ENCODE measurements at places on chromosomes 16 and 17. TPM values are rescaled to one million over a fixed set of nuclear protein-coding genes. Genes with fewer than 3 reads are reported as not detected.
A peak's percentile ranks its signal among the peaks of the same experiment; 100 is the strongest.

METTL9 gene
- 108 TPM for total RNA-seq

HSD17B2 gene
- total RNA-seq, result not detected

DNA sequence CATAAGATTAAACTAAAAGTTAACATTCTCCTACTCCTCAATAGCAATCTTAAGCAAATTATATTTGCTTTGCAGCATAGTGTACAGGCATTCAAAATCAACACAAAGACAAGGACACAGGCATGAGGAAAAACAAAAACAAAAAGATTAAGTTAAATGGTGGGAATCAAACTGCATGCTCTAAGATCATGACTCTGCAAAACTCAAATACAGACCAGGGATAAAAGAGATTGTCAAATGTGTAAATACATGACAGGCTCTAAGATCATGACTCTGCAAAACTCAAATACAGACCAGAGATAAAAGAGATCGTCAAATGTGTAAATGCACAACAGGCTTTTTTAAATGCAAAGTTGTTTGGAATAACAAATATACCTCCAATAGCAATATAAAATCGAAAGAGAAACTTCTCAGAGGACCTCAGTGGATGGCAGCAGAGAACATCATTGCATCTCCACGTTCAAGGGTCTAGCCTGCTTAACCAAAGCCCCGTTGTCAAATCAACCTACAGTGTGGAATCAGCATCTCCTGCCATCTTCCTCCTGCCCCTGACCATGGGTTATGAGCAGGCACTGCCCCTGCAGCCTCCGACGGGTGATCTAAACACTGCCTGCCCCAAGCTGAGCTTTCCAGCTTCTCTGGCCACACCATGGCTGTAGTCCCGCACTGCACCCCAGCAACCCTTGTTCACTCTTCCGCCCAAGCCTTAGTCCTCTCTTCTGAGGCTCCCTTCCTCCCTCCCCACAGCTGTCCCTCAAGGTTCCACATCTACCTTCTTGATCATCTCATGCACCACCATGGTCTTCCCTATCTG lies 446.1 kb downstream of the SOX9 start:
- DNase-seq, result no peak

- DNase-seq, result peak; percentile 61
These were observed 30.6 kb downstream of the MYO18A start for GRCh38 chr17:29149431-29150064.

- DNase-seq, result no peak
These were observed 82.5 kb downstream of the ZDHHC7 start for GRCh38 chr16:84928679-84929420.

- no peak for DNase-seq
These were observed 321.4 kb downstream of the FOXL1 start for GRCh38 chr16:86899757-86900156.

TERB1 gene
- total RNA-seq, result not detected

DNA sequence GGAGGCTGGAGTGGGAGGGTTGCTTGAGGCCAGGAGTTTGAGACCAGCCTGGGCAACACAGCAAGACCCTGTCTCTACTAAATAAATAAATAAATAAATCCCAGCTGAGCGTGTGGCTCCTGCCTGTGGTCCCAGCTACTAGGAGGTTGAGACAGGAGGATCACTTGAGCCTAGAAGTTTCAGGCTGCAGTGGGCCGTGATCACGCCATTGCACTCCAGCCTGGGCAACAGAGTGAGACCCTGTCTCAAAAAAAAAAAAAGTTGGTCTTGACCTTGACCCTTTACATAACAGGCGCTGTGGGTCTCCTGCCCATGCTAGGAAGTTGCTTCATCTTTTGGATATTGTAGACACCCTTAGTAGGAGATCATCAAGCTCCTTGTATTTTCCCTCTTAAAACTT lies 11.4 kb downstream of the ACSF2 start:
- DNase-seq, result no peak

C17orf50 gene
- total RNA-seq, result not detected

- DNase-seq, result no peak
These were observed 94.6 kb downstream of the UTP18 start for GRCh38 chr17:51354936-51355335.

DNA sequence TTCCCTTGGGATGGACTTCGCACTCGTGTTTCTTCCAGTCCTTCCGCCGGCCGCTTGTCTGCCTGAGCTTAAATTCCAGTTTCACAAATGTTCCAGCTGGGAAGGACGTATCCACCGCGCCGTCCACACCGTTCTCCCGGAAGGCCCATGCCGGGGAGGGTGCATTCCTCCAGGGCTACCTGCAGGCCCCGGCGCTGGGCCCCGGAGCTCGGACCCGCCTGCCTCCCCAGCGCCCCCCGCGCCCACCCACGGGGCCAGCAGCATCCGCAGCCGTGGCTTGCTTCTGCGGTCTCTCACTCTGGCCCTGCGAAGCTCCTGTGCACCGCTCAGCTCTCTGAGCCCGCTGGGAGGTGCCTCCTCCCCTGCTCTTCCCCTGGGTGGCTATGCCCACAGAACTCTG lies 2084.1 kb downstream of the TP53TG3F start:
- no peak for DNase-seq

GRCh38 chr17:32102172-32102571 lies 40.1 kb upstream of the RHOT1 start:
- DNase-seq, result no peak

GRCh38 chr17:30344283-30345088 lies 10.6 kb upstream of the TMIGD1 start:
- no peak for DNase-seq

GRCh38 chr16:72357910-72358309 lies 186.0 kb upstream of the PMFBP1 start:
- no peak for DNase-seq

DNA sequence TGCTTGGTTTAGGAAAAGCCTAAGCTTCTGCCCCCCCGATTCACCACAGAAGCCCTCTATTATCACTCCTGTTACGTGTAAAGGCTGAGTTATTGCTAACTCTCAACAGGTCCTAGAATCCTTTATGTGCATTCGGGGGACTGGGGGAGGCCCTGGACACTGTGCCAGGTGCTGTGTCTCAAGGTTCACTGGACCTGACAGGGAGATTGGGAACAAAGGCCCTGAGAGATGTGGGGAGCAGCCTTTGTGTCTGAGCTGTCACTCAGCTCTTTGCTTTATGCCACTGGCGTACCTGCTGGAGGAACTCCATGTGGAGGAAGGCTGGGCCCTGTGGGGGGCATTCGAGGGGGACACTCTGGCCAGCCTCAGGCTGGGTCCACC lies 65.9 kb downstream of the METRNL start:
- no peak for DNase-seq

C17orf67 gene
- total RNA-seq, result 1.0 TPM

DNA sequence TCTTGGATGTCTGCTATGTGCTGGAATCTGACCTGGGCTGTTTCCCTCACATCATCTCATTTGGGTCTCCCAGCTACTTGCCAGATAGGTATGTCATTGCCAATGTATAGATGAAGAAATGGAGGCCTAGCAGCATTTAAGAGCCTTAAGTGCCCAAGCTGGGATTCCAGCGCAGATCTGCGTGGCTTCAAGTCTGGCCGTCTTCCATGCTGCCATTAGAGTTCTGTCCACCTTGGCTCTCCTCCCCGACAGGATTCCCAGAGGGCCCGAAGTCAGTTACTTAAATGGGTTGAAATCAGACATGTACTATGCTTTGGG lies 33.0 kb upstream of the CCR7 start:
- DNase-seq, result no peak

DNA sequence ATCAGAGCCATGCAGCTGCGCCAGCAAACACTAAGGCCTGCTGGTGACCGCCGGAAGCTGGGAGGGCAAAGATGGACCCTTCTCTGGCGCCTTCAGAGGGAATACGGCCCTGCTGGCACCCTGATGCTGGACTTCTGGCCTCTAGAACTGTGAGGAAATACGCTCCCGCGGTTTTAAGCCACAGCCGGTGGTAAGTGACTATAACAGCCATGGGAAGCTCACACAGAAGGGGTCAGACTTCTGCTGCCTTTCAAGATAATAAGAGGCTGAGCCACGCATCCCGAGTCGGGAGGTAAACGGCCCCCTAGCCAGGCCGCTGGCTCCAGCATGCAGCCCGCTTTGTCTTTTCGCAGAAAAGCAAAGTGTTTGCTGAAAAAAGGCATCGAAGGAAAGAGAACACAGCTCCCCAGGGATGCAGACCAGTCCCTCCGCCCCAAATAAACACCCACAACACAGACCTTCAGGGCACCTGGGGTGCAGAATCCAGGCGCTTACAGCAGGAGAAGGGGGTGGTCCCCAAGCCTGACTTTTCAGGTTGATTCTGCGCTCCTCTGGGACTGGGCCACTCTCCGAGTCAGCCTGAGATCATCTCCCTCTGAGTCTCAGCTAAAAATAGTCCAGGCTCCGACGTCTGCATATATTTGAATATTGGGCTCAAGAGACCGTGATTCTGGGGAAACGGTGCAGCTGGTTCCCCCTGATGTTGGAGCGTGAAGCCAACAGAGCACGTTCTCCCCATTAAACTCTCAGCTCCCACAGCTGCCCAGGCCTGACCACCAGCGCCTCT lies 89.7 kb downstream of the MGAT5B start:
- peak; percentile 36 for DNase-seq

- DNase-seq, result no peak
These were observed 50.0 kb downstream of the RPTOR start for GRCh38 chr17:80594431-80595269.

DNA sequence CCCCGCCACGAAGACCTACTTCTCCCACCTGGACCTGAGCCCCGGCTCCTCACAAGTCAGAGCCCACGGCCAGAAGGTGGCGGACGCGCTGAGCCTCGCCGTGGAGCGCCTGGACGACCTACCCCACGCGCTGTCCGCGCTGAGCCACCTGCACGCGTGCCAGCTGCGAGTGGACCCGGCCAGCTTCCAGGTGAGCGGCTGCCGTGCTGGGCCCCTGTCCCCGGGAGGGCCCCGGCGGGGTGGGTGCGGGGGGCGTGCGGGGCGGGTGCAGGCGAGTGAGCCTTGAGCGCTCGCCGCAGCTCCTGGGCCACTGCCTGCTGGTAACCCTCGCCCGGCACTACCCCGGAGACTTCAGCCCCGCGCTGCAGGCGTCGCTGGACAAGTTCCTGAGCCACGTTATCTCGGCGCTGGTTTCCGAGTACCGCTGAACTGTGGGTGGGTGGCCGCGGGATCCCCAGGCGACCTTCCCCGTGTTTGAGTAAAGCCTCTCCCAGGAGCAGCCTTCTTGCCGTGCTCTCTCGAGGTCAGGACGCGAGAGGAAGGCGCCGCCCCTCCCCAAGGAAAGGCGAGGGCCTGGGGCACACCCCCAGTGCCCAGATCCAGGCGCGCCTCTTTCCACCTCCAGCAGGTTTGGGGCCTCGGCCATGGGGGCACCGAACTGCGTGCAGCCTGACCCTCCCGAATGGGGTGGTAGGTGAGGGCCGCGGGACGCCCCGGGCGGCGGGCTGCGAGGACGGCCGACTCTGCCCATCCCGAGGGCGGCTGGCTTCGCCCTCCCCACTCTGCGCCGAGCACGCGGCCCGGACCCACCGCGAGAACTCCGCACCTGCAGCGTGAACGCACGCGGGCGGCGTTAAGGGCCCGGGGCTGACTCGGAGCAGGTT lies 664 bp downstream of the HBQ1 start:
- peak; percentile 91 for DNase-seq

DNA sequence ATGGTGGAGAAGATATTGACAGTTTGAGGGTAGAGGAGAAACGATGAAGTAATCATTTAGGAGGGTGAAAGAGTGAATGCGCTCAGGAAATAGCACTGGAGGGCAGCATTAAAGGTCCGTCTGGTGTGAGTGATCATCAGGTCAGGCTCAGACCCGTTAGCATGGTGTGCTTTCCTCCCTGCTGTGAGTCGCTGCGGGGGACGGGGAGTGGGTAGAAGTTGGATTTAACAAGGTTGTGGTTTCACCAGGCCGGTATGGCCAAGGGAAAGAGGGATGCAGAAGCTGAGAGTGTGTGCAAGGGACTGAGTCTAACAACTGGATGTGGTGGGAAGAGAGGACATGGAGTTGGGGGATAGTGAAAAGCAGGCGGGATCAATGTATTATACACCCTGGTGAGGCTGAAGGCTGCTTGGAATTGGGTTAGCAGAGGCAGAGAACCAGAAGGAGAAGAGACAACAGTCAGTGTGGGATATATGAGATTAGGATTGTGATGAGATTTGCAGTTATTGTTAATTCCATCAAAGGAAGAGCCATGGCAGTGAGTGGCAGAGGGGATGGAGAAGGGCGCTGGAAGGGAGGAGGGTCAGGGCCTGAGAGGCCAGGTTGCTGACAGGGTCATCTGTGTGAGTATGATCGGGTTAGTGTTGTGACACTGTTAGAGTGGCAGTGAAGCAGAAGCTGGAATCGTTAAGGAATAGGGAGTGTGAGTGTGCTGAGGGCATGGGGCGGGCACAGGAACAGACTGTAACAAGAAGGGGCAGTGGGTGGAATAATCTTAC lies 59.0 kb upstream of the TBX2 start:
- no peak for DNase-seq

DNA sequence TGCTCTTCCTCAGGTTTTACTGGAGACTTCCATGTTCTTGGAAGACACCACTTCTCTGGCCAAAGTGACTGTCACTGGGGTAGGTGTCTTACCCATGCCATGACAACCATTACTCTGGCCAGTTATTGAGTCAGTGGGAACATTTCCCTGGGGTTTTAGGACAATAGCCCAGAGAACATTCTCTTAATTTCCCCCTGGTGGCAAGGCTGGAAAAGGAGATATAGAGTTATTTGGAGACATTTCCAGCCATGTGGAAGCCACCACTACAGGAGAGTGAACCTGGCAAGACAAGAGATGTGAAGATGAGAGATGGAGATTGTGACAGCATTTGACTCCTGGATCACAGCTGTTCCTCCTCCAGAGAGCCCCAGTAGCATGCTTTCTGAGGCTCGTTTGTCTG lies 106.2 kb downstream of the CDK5R1 start:
- DNase-seq, result no peak

DNA sequence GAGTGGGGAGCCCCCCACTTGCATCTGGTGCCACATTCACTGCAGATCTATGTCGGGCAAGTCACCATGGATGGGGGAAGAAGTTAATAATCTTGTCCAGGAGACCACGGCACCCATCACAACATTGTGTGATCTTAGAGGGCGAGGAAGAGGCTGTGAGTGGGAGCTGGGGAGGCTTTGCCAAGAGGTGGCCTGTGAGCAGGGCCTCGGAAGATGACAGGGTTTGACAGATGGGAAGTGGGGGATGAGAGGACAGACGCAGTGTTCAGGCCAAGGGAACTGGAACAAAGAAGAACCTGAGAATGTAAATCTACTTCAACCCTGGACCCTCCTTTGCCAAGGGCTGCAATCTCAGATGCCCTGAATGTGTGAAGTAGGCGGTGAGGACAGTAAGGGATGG lies 12.4 kb downstream of the ACE start:
- no peak for DNase-seq

DNA sequence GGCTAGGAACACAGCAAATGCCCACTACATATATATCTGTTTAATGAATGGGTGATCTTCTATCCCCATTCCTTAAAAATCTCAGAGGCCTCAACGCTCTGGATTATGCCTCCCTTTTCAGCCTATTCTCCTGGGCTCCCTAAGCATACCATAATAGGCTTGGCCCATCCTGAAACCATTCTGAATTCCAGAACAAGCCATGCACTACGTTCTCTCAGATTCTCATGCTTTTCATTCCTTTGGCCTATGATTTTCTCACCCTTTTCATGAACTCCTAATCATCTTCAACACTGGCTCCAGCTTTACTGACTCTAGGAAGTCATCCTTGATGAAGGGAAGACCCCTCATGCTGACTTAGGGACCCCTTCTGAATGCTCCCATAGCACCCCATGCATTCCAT lies 71.1 kb downstream of the RPGRIP1L start:
- no peak for DNase-seq

HAS3 gene
- 98.4 TPM for total RNA-seq

- DNase-seq, result no peak
These were observed 52.3 kb downstream of the TAOK1 start for GRCh38 chr17:29442451-29442850.

- no peak for DNase-seq
These were observed 23.1 kb downstream of the CREBBP start for GRCh38 chr16:3857189-3858043.

- peak; percentile 98 for DNase-seq
These were observed at the start of gene ANKFY1 for GRCh38 chr17:4263282-4264215. Gene ANKFY1 (minus strand): TSS chr17:4263979. CDS start chr17:4263941, 38 bp downstream.
